A549 treated with GW870086 at 1 μM for 4 hours (cell line): ENCODE measurements at places on chromosomes 16 and 17. TPM values are rescaled to one million over a fixed set of nuclear protein-coding genes. Genes with fewer than 3 reads are reported as not detected.

SDK2 gene
- 0.54 to 1.0 TPM (median 0.92 TPM) in 5 replicates for total RNA-seq

CD300E gene
- not detected in 5 replicates for total RNA-seq

GDPD1 gene
- 0.71 to 1.0 TPM (median 0.82 TPM) in 5 replicates for total RNA-seq

TPPP3 gene
- total RNA-seq: 8.6 to 14.2 TPM (median 12.1 TPM) in 5 replicates

ZPBP2 gene
- total RNA-seq: not detected in 5 replicates
